ENCODE measurements at places on chromosomes 2 and 18.
A peak's percentile ranks its signal among the peaks of the same experiment; 100 is the strongest.

GRCh38 chr2:239386872-239387445, 13.9 kb downstream of the HDAC4 start:
- no peak for DNase-seq

- DNase-seq: no peak
These were observed 372.4 kb upstream of the SPRED2 start for GRCh38 chr2:65804777-65805176.

GRCh38 chr2:238346544-238346943, 26.2 kb downstream of the TRAF3IP1 start:
- DNase-seq: no peak

DNA sequence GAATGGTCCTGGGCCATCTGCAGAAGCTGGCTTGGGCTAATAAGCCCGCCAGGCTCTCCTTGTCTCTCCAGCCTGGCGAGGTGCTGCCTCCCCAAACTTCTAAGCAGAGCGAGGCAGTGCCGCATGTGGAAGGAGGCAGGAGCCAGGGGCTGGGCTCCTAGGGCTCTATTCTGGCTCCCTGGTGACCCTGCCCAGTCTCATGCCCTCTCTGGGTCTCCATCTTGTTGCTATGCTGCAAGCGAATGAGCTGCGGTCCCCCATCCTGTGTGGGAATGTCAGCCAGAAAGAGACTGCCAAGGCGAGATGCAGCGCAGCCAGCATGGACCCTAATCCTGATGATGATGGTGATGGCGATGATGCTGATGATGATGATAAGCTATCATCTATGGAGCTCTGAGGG, 48.7 kb downstream of the TNS1 start:
- DNase-seq: no peak

GRCh38 chr18:61503688-61504087, 170.5 kb downstream of the CDH20 start:
- no peak for DNase-seq

DNA sequence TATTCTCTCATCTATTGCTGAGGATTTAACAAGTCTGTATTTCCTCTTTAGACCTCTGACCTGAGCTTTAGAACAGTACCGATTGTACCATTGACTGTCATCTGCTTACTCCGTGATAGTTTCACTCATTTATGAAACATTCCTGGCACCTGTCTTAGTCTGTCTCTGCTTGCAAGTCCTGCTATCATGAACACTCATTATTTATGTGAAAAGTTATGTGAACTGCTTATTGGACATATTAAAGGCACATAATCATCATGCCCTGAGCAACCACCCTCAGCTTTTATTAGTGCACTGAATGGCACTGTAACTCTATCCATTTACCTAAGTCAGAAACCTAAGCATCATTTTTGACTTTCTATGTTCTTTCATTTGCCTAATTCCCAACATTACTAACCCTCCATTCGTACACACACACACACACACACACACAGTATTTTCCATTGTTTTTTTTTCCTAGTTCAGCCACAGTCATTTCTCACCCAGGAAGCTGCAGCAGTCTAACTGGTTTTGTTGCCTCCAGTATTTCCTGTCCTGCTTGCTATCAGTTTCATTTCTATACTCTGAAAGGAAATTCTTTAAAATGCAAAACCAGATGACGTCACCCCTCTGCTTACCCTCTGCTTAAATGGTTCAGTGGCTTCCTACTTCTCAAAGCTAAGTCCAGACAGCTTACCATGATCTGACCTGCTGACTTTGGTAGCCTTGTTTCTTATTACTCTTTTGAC, 146.1 kb downstream of the HAUS1 start:
- peak; percentile 41 for DNase-seq

DNA sequence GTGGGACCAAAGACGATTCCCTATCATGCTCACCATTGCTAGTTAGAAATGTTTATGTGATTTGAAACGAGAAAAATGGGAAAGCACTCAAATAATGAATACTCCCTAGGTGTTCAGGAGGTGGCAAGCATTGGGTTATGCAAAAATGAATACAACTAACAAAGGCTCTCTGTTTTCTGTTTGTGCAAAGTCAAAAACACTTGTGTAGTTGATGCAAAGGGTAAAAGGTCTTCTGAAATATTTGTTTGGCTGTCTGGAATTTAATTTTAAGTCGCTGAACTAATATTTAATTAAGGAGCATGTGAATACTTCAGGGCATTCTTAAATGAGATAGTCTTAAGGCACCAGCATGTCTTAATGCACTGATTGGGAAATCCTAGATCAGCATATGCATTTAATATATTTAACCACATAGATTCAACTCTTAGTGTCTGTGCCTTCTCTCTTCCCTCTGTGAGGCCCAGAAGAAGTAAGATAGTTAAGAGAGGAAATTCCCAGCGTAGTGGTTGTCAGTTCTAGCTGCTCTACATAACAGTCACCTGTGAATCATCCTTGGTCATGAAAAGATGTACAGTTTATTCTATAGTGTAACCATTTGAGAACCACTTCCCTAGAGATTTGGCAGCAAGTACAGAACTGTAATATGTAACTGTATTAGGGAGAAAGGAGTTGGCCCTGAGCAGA, 111.9 kb downstream of the EPC2 start:
- DNase-seq: no peak

- DNase-seq: no peak
These were observed 117.7 kb downstream of the ZEB2 start for GRCh38 chr2:144402251-144402650.

DNA sequence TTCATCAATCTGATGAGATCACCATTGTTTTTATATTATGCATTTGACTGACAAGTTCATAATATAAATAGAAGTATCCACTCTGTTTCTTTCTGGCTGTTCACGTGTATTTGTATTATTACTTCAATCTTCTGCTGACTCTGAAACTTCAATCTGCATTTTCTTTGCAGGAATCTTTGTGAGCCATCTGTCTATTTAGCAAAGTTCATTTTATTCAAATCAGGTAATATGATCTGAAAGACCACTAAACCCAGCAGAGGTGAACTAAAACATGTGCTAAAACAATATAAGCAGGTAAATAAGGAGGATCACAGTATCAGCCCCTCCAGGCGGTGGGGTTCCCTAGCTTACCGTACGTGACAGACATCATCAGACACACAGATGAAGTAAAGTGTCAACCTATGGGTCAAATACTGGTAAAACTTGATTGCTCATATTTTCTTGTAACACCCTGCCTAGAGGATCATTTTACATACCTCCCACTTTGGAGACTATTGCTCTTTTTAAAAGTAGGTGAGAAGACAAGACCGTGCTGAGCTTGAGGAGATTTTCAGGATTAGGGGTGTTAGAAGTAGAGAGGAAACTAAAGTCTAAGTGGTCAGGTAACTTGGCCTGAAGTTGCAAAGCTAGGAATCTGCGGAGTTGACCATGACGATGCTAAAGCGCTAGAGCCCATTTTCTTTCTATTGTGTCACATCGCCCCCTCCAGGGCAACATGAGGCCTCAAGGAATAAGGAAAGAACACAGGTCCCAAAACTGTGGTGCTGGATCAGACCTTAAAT, 9.0 kb downstream of the DTNB start:
- peak; percentile 74 for DNase-seq

DNA sequence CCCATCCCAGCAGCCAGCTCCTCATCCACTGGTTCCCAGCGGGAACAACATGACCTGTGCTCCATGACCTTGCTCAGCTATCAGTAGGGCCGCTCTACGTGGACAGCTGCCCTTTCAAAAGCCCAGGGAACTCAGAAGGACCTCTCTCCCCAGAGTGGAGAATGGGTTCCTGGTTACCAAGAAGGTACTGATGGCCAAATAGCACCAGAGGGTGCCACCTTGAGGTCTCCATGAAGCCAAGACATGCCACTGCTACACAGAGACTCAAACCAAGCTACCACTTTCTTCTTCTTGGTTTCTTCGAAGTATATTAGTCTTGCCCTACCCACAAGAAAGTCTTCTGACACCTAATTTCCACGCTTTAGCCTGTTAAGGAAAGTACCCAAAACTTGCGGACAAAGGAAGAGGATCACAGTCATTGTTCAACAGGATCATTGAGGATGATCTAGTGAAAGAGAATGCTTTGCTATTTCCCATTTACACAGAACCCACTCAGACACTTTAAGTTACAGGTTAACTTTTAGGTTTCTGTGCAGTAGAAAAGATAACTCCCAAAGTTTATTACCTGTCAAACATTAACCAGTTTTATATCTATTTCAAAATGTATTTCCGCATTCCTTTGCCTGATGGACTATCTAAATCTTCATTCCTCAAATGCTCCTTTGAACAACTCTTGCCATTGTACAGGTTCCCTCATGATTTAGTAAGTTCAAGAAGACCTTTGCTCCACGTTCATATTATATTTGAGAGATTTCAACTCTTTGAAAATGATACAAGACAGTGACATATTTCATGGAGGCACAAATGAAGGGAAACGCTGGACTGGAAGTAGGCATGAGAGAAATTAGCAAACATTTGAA, 102.2 kb downstream of the ALPK2 start:
- DNase-seq: no peak

DNA sequence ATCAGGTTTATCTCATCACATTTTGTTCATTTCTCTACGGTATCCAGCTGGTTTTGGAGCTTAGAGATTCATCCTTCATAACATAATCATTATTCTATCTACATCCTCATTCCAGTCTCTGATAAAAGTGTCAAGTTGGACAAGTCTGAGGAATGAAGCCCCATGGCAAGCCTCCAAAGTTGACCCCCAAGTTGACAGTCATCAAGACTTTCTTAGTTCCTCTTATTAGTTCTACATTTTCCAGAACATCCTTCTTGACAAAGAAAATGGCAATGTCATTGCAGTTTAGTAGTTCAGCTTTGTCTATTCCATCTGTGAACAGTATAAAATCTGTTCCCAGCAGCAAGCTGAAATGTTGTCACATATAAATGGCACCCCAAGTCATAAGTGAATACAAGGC, 4.5 kb upstream of the TMSB10 start:
- DNase-seq: no peak

GRCh38 chr18:40413160-40413559, 1541.9 kb upstream of the PIK3C3 start:
- no peak for DNase-seq

DNA sequence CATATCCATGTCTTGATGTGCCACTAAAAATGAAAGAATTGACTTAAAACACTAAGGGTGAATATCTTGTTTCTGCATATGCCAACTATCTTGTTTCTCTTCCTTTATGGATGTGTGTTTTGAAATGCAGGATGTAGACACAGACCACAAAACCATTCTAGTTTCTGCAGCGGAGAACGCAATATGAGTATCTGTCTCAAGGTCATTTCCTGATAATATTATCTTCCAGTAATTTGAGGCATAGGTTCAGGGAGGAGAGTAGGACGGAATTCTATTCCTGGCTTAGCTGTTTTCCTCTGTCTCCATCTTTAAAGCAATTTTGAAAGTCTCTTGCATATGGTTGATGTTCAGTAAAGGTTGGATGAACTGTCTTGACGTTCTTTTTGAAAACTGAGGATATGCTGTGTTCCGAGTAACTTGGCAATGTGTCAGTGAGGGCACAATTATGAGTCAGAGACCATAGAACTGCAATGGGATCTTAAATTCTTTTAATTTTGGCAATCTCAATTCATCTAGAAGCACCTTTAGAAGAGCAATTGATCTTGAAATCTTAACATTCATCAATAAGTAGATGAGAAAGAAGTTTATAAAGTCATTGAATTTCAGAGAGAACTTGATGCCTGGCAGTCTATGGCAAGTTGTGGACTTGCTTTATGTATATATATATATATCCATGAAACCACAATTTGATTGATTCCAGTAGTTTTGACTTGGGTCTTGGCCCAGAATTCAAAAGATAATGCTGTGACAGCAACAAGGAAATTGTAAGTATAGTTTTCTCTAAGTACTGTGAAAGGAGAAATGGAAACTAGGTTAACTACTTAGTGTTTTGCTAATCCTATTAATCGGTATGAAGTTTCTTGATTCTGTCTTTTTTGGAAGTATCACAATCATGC, 24.8 kb downstream of the RAB27B start:
- DNase-seq: peak; percentile 62

DNA sequence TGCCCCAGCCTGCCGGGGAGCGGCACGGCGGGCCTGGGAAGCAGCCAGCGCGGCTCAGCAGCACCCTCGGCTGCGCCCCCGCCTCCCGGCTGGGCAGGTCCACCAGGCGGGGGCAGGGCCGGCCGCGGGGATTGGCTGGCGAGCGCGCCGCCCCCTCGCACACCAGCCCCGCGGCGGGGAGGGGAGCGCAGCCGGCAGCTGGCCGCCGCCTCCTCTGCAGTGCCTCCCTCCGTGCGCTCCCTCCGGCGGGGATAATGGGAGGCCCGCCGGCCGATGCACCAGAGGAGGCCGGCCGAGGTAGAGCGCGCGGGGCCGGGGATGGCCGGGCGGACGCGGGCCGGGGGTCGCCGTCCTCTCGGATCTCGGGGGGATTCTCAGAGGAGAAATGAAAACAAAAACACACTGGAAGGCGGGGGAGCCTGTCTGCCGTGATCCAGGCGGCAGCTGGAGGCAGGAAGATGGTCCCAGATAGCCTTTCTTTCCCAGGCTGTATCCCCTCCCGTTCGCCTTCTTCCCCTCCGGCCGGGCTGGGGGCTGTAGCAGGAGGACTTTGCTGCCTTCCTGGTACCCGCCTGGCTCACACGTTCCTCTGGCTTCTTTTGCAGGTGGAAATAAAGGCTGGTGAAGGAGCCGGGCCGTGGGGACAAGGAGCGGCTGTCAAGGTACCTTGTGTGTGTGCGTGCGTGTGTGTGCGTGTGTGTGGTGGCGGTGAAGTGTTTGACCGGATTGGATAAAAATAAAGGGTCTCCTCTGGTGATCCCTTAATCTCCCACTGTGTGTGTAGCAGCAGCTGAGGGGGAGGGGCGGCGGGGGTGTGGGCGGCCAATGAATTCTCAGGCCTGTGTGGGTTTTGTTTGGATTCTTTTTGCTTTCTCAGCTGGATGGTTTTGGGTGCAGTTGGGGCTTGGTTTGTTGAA, 18.1 kb downstream of the TET3 start:
- DNase-seq: peak; percentile 84

- no peak for DNase-seq
These were observed 112.1 kb upstream of the FHL2 start for GRCh38 chr2:105510761-105511528.

GRCh38 chr2:70596293-70596692, 42.7 kb upstream of the TGFA start:
- no peak for DNase-seq

DNA sequence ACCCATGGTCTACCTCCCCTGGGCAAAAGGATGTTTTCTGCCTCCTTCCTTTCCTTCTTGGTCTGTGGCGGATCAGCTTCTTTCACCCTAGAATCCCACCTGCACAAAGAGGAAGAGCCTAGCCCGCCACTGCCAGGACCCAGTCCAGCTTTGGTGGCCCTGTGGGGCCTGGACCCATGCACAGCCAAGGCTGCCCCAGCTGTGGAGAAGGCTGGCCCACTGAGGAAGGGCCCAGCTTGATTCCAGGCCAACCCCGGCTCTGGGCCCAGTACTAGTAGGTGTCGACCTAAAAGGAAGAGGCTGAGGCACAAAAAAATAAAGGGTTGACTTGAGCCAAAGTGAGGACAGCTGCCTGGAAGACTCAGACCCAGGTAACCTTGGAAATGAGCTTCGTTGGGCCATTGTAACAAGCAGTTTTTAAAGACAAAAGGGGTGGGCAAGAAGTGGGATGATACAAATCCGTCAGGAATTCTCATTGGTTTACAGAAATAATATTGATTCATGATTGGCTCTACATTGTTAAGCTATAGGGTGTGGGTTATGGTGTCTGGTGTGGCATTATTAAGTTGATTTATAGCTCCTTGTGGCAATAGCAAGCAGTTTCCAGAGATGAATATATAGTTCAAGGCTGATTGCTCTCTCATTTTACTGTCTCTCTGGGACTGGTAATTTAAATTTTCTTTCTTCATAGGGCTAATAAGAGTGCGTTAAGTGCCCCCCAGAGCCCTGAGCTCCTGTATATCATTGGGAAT, 29.8 kb upstream of the MAL start:
- no peak for DNase-seq

Measured in hematopoietic multipotent progenitor cell treated with erythropoietin and hydrocortisone succinate and interleukin-3 and kit ligand, for 8 days (in vitro differentiated cells).